ENCODE measurements at places on chromosomes 5 and 9.

- peak; percentile 60 for DNase-seq
Measured at GRCh38 chr5:36305571-36306326, 4.0 kb upstream of the RANBP3L start.

- DNase-seq, result peak; percentile 93
Measured at GRCh38 chr9:99851500-99851822, 29.8 kb downstream of the NR4A3 start.

DNA sequence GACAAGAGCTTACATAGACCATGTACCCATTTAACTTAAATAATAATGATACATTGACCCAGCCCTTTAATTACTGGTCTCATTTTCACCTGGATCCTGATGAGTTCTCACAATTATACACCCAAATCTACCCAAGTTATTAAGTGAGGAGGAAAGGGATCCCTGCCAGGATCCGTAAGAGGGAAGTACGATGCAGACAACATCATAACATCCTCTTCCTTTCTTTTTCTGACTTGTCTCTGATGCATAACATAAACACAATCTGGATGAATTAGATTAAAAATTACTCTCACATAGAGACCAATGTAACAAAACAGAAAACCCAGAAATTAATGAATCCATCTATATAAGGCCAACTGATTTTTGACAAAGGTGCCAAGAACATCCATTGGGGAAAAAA, 17.0 kb downstream of the MARCHF3 start:
- no peak for DNase-seq

DNA sequence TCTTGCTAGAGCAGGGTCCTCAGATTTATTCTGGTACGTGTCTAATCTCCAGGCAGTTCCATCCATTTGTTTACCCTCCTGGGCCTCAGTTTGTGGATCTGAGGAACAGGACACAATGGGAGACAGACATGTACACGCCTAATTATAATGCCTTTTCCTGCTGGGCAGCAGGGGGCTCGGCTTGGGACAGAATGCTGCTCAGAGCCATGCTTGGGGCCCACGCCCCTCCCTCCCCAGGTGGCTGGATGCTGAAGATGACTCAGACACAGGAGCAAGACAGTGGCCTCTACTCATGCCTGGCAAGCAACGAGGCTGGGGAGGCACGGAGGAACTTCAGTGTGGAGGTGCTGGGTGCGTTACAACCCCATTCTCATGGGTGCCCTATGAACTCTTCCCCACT, 72.7 kb upstream of the ASS1 start:
- no peak for DNase-seq

Measured in common myeloid progenitor, CD34-positive (primary cell).